Hippocampal formation (tissue), 2 donors: ENCODE measurements at places on chromosomes 5 and 9.

GRCh38 chr9:20611691-20612287 is 10.5 kb downstream of the MLLT3 start:
- no peak for DNase-seq

- no peak for DNase-seq
Measured at GRCh38 chr9:123537809-123538208, 181.8 kb downstream of the CRB2 start.

DNA sequence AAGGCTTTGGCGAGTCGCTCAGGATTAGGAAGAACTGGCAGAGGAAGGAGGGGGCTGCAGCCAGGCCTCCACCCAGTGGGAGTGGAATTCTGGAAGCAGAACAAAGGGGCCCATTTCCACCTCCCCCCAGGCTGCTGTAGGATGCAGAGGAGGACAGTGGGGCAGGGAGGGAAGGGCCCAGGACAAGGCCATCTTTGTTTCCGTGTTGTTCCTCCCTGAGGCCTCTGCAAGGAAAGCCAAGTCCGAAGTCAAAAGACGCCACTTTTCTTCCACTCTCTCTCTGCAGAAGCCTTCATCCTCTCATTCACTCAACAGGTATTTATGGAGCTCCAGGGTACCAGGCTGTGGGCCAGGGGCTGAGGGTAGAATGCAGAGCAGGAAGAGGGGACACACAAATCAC is 70.7 kb downstream of the ENTREP1 start:
- peak; percentile 27 for DNase-seq

GRCh38 chr9:114798780-114799427 is 6.9 kb downstream of the TNFSF15 start:
- no peak for DNase-seq

- no peak for DNase-seq
Measured at GRCh38 chr5:35857606-35858205, 1.0 kb downstream of the IL7R start.

DNA sequence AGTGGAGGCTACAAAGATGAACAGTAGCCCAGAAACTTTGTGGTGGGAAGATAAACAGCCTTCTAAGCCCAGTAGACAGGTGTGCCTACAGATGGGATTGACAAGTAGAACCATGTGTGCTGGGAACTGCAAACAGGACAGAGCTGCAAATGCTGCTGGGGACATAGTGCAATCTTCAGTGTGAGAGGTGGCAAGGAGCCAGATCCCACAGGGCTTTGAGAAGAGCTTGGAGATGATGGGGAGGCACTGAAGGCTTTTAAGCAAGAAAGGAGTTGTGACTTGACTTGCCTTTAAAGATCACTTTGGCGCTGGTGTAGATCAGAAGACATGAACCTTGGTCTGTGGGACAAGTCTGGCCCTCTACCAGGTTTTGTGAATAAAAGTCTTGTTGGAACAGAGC is 675.2 kb downstream of the ACTL7B start:
- no peak for DNase-seq

DNA sequence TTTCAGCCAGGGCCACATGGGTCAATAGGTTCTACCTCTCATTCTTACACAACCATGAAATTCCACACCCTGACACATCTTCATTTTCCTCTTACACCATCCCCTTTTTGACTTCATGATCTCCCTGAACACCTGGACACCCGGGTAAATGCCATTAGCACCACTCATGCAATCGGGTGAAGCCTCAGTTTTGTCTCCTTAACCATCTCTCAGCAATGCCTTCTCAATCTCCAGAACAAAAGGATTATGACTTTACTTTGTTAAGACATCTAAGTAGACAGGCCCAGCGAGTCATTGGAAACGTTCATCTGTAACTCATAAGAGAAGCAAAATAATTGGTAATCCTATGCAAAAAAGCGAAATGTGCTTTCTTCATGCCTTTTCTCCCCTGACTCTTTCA is 49.9 kb downstream of the ADAMTS12 start:
- no peak for DNase-seq

DNA sequence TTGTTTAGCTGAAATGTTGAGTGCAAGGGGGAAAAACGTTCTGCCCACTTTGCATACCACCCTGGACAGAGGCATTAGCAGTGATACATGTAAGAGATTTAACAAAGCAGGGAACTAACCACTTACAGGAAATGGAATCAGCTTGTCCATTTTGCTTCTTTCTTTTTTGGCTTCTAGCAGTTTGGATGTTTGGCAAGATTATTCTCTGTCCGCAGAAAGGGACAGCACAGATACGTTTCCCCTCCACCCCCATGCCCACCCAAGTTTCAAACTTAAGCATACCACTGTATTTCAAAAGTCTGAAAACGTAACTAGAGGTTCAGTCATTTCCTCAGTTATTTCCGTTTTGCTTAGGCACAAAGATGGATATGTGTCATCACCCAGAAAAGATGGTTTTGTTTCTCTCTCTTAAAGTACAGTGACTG is 118.4 kb downstream of the GDNF start:
- no peak for DNase-seq

- DNase-seq, result no peak
Measured at GRCh38 chr5:175856408-175857100, 14.8 kb upstream of the CPLX2 start.

GRCh38 chr5:16944816-16945562 is 8.9 kb upstream of the MYO10 start:
- no peak for DNase-seq

- DNase-seq, result no peak
Measured at GRCh38 chr9:125649315-125649714, 57.7 kb downstream of the MAPKAP1 start.

- no peak for DNase-seq
Measured at GRCh38 chr9:38680837-38681445, 39.0 kb downstream of the FAM240B start.

DNA sequence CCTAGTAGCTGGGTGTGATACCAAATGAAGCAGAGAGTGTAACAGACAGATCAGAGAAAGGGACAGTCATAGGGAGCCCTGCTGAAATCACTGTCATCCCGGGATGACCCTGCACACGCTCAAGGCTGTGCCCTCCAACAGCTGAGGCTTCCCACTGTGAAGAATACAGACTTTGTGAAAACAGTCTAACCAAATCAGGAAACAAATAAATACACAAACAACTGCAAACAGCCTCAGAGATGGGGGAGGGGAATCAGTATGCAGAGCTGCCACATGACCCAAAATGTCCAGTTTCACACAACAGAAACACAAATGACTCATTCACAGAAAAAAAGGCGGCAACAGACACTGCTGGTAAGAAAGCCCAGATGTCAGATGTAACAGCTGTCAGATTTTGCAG is 101.9 kb downstream of the ADAMTS2 start:
- DNase-seq, result peak; percentile 72

DNA sequence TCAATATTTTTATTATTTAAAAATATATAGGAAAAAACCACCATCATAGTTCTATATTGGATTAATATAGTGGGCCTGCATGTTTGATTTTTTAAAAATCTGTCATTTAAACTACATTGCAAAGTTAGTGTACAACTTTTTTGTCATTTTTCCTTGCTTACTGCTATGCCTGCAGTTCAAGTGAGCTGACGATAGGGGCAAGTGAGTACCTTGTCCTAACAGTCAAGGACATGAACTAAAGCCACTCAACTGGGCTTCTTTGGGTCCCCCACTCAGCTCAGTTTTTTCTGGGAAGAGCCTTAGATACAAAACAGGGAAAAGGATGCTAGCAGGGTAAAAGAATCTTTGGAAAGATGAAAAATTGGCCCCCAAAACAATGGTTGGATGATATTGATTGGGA is 269.9 kb downstream of the MAN2A1 start:
- DNase-seq, result no peak

- DNase-seq, result no peak
Measured at GRCh38 chr5:164181604-164182003, 676.2 kb downstream of the MAT2B start.

DNA sequence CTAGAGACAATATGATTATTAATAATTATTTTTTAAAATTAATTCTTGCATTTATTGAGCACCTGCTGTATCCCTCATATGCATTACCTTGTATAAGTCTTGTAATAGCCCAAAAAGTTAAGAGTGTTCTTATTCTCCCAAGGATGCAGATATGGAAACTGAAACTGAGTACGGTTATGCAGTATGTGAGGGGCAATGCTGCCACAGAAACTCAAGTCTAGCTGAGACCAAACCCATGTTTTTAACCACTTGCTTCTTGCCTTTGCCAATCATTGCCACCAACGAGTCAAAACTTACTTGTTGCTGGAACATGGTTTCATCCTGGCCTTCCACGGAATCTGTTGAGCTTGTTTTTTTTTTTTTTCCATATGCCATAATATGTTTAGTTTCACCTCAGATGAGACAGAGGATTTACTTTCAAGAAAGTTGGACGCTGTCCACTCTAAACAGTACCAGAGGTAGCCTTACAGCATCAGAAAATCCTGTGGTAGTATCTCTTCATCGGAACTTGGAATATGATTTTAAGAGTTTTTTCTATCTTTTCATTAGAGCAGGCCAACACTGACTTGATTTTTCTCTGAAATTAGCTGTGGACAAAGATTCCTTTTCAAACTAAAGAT is 27.9 kb downstream of the DOCK8 start:
- DNase-seq, result no peak

DNA sequence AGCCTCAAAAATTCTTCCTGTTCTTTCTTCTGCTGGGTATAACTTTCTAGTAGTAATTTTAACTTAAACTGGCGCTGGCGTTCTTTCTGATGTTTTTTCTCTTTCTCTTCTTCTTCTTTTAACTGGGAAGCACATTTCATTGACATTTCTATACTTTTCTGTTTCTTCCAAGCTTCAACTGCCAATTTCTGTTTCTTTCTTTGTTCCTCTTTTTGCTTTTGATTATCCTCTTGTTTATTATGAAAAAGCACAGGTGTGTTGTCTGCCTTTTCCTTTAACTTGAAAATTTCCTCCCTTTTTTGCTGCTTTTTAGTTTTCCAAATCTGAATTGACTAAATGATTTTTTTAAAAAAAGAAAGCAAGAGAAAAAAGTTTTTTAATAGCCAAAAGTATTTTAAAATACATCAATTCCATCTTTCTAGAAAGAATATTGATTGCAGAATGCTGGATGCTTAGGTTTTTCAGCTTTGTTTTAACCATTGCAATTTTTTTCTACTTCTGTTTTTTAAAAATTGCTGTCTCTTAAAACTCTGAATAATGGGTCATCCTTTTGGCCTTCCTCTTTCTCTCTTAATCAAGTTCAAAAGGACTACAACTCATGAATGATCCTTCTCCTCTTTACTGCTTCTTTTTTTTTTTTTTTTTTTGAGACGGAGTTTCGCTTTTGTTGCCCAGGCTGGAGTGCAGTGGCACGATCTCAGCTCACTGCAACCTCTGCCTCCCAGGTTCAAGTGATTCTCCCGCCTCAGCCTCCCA is 8.8 kb upstream of the PGGT1B start:
- DNase-seq, result no peak

DNA sequence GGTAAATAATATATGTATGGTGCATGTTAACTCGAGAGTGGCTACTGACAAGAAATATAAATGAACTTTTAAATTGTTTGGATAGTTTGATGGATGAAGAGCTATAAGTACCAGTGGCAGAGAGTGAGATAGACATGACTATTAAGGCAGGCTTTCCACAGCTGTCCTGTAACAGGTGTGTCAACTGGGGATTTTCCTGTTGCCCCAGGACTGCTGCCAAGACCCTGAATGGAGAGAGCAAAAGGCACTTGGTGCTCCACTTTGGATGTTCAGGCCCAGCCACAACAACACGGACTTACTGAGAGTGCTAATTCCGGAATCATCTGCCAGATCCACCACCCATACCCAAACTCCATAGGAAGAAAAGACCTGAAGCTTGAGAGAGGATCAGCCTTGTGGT is 215.1 kb downstream of the SEC61B start:
- DNase-seq, result no peak

- no peak for DNase-seq
Measured at GRCh38 chr5:57358796-57359592, 123.6 kb downstream of the ACTBL2 start.

DNA sequence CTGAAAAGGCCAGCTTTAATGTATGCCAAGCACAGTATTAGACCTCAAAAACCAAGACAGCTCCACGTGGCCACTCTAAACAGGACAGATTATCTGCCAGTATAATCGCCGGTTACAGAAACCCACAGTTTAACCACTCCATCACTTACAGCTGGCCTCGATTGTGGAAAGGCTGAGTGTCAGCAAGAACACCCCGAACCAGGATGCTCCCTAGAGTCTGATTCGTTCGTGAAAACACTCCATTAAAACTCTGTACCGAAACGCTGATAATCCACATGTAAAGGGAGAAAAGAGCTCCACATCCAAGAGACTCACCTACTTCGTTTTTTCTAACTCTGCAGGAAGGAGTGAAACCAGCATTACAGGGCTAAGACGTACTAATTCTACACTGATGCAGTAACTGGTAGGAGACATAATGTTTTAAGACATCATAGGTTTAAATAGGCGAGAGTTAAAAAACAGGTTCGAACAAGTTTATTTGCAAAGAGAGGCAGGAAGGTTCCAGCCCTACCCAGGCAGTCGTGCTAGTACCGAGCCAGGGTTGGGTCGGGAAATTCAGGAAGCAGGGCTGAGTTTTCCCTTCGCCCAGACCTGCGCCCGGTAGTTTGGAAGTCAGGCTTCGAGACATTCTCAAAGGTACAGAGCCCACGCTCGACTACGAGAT is 949 bp downstream of the SERINC5 start:
- DNase-seq, result no peak
